GDM1 (cell line): ENCODE measurements at places on chromosomes 3 and 15.
A peak's percentile ranks its signal among the peaks of the same experiment; 100 is the strongest.

DNA sequence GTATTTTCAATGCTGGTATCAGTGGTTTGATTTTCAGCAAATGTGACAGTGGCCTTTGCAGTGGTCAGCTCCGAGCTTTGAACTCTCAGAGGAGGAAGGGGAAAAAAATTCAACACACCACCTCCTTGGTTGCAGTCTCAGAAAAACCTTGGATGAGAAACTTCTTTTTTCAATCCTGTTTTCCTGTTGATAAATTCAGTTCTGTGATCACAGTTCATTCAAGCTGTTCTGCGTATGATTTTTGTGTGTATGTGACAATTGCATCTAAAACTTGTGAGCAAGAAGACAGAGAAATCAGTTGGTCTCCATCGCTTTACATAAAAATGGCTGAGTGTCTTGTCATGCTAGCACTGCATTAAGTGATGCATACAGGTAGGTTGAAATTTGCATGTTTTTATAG is 19.2 kb downstream of the ZBTB38 start:
- DNase-seq = no peak

DNA sequence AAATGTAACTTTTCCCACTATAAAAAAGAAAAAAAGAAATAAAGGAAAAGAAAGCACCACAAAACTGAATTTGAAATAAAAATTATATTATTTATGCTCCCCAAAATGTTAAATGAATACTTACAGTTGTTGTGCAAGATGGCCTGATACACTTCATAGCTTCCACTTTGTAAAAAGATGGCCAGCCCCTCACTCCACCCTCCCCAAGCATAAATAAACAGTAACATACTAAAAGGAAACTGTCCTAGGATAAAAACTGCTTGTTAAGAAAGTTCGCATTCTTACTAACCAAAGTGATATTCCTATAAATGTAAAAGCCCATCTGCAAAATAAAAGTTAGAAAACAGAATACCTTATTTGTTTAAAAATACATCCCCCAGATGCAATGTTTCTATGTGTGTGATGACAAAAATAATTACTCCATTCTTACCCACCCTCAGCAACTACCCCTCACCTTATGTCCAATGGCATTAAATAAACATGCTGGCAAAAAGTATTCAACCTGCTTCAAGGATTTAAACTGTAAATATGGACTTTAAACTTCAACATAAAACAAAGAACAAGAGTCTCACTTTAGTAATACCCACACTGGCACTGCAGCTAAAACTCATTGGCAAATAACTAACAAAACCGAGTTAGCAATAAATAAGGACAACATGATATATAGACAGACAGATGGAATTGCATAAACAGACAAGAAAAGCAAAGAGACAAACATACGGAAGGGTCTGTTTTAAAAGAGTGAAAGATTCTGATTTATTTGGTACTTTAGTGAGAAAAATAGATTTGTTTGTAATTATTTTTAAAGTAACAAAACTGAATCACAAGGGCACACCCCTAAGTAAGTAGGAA is 47.7 kb downstream of the ZBTB20 start:
- no peak for DNase-seq

DNA sequence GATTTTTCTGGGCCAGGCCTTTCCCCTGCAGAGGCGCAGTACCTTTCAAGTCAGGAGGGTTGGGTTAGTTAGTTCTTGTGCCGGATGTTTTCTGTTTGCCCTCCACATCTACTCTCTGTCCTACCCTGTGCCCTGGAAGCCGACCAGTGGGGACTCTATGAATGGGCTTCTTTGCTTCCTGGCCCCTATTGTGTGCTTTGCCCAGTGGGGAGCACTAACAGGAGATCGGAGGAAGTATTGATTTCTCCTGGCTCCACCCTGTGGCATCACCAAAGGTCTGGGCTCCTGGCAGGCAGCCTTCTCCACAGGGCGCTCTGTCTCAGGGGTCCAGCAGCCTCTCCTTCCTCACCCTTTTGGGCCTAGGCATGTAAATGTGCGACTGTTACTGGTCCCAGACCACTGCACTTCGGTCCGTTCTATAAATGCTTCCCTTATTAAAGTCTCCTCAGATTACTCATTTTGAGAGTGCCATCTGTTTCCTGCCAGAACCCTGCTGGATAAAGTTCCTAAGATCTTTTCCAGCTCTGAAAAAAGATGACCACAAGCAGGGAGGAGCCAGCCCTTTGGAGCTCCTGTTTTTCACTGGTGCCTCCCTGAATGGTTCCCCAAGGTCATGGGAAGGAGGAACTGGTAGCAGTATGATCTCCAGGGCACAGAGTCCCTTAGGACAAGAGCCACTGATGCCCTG is 44.5 kb downstream of the CTDSPL start:
- DNase-seq = peak; percentile 23

DNA sequence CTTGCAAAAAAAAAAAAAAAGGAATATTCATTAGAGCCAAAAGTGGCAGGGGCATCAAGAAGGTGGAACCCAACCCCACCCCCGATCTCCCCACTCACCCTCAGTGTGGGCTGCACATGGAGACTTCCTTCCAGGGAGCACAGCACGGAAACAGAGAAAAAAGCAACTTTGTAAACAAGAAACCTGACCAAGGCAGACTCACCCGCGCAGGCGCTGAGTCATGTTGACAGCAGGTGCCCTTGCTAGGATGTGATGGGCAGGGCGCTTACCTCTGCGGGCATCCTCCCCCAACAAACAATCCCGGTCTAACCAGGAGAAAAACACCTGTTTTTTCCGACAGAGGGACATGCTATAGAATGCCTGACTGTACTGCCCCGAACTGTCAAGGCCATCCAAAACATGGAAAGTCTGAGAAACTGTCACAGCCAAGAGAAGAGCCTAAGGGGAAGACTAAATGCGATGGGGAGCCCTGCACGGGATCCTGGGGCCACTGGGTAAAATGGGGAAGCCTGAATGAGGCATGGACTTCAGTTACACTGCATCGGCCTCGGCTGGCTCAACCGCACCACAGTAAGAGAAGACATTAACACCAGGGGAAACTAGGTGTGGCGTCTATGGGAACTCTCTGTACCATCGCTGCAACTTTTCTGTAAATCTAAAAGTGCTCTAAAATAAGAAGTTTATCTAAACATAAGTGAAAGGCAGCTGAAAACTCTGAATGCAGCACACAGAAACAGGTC is 66.7 kb upstream of the GATA2 start:
- no peak for DNase-seq

GRCh38 chr15:66698318-66698961 is 3.6 kb upstream of the SMAD6 start:
- DNase-seq = peak; percentile 41

- no peak for DNase-seq
Measured at GRCh38 chr3:32381922-32382321, 9.7 kb upstream of the CMTM7 start.

- DNase-seq = no peak
Measured at GRCh38 chr15:78338781-78339180, 1.4 kb upstream of the CRABP1 start.

DNA sequence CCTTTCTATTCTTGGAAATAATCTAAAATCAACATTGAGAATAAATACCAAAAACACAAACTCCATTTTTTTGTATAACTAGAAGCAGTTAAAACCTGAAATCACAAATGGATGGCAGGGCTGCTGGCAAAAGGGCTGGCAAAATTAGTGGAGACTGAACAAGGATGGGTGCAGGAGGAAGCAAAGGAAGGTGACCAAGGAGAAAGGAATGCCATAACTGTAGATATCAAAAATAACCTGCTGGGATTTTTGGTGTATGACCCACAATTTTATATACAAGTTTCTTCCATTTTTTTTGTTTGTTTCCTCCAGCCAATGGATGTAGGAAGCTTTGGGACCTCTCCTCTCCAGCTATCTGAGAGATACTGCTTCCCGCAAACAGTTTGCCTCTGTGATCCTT is 12.7 kb downstream of the CFAP44 start:
- no peak for DNase-seq

DNA sequence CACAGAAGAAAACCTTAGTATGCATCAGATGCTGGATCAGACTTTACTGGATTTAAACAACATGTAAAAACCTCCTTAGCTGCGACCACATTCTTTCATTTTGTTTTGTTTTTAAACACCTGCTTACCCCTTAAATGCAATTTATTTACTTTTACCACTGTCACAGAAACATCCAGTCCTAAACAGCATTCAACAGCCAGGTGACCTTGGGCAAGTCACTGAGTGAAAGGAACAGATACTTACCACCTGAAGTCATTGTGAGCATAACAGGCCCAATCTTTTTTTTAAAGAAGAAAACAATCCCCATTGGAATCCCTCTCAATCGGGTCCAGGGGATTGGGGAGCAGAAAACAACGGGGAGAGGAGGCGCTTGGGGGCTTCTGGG is 390 bp downstream of the STARD5 start:
- DNase-seq = no peak

- no peak for DNase-seq
Measured at GRCh38 chr15:50249704-50250103, 15.8 kb downstream of the HDC start.

- DNase-seq = no peak
Measured at GRCh38 chr15:24832282-24832681, 122.5 kb upstream of the SNRPN start.

GRCh38 chr15:52609593-52609992 is 40.8 kb upstream of the ARPP19 start:
- no peak for DNase-seq

GRCh38 chr3:81910244-81910852 is 148.9 kb upstream of the GBE1 start:
- no peak for DNase-seq

- no peak for DNase-seq
Measured at GRCh38 chr15:69107025-69107620, 53.3 kb upstream of the GLCE start.

DNA sequence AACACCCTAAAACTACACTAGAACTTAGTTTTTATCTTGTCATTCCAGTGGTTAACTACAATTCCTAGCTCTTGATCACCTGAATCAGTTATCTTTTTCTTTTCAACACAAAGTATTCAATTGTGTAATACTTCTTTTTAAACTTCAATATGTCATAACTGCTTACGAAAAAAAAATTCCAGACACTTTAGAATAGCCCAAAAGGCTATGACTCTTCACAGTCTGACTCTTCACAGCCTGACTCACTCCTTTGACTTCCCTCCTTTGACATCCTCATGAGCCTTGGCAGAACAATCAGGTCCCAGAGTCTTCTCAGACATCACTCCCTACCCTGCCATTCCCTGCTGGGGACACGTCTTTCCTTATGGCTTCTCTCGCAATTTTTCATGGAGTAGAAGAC is 727.1 kb downstream of the ROBO1 start:
- DNase-seq = no peak

- no peak for DNase-seq
Measured at GRCh38 chr15:59170295-59171066, 36.2 kb upstream of the LDHAL6B start.
